ENCODE measurements at places on chromosomes 2 and 18. TPM values are rescaled to one million over a fixed set of nuclear protein-coding genes. Genes with fewer than 3 reads are reported as not detected.

DSG3 gene
- 0.04 TPM for polyA plus RNA-seq

DOK6 gene
- polyA plus RNA-seq, result 0.76 TPM

C1QL2 gene
- not detected for polyA plus RNA-seq

HTR2B gene
- 0.34 TPM for polyA plus RNA-seq

PRKAG3 gene
- polyA plus RNA-seq, result not detected

AMER3 gene
- 0.70 TPM for polyA plus RNA-seq

ACTG2 gene
- not detected for polyA plus RNA-seq

MOGAT1 gene
- polyA plus RNA-seq, result not detected
